ENCODE measurements at places on chromosomes 5 and 9.

DNA sequence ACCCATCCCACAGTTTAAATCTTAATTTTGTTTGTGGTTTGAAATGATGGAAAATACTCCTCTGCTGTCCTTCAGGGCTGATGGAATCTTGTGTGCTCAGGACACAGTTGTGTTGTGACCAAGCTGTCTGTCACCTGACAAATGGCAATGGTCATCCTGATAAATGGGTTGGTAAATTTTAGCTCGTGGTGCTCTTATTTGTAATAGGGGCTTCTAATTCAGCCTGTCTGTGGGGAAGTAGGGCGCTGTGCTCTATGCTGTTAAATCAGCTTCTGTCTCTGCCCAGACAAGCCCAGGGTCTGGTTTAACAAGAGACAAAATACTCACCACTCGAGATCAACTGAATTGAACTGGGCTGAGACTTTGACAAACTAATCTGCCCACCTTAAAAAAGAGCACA, 4.5 kb downstream of the LRRTM2 start:
- DNase-seq, result no peak

DNA sequence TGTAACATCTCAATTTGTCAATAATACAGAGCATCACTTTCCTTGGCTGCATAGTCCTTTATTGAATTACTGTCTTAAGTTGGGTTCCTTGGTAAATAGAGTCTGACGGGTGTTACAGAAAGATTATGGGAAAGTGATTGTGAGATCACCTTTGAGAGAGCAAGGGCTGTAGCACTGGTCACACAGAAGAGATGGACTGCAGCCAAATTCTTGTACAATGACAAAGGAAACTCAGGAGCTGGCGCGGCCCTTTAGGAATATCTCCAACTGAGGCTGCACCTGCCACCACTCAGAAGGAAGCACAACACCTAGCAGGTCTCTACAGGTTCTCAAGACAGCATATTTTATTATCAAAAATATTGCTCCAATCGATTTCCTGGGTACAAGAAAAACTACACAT, 350.0 kb upstream of the ISL1 start:
- no peak for DNase-seq

DNA sequence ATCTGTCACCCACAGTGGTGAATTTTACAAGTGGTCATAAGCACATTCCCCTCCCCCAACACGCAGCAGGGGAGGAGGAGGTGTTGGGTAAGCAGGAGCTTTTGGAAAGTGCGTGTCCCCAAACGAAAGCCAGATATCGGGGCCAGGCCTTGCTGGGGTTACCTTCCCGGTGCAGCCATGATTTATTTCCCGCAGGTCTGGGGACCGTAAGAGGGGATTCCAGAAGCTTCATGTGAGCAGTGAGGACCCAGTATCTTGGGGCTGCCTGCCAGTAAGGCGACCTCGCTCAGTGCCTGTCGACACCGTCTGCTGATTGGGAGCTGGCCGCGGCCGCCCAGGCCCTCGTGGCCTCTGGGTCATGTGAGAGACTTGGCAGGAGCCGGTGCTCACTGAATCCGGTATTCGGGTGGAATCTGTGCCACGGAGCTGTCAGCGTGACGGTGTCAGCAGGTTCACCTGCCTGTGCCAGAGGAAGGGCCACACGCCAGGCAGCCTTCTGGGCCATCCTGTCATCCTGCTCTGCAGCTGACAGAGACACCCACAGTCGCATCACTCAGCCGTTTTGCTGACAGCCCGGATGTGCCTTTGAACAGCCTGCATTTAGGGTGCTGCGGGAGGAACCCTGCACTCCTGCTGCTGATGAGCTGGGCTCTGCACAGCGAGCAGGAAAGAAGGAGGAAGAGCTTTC, 37.3 kb downstream of the SEC61B start:
- peak; percentile 71 for DNase-seq

DNA sequence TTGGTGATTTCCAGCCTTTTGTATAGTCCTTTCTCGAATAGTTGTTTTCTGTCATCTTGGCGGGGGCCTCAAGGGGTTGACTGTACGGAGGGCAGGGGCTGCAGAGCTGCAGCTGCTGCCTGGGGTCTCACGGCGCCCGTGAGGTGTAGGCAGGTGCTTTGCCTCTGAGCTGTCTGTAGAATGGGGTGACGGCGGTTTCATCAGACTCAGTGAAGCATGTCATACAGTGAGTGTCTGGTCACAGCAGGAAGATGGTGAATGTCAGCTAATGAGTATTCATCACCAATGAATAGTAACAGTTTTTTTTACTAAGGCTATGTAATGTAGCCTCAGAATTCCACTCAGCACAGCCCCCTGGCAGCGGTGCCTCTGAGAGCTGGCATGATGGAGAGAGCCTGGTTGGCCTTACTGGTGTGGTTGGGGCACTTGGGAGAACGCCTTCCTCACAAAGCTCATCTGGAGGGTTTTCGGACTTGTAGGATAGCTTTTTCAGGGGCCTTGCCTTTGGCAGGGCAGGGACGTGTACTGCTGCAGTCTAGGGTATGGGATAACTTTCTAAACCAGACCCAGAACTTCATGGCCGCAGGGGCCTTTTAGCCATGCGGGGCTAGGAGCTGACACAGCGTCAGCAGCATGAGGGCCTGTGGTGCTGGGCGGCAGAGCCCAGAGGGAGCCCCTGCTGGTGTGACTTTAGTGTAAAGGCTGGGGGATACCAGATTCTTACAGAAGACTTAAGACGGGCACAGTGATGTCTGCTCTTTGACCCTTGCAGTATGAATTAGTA, 15.0 kb downstream of the TENT4A start:
- DNase-seq, result peak; percentile 35

GRCh38 chr9:81787747-81788632, 98.6 kb upstream of the TLE1 start:
- no peak for DNase-seq

DNA sequence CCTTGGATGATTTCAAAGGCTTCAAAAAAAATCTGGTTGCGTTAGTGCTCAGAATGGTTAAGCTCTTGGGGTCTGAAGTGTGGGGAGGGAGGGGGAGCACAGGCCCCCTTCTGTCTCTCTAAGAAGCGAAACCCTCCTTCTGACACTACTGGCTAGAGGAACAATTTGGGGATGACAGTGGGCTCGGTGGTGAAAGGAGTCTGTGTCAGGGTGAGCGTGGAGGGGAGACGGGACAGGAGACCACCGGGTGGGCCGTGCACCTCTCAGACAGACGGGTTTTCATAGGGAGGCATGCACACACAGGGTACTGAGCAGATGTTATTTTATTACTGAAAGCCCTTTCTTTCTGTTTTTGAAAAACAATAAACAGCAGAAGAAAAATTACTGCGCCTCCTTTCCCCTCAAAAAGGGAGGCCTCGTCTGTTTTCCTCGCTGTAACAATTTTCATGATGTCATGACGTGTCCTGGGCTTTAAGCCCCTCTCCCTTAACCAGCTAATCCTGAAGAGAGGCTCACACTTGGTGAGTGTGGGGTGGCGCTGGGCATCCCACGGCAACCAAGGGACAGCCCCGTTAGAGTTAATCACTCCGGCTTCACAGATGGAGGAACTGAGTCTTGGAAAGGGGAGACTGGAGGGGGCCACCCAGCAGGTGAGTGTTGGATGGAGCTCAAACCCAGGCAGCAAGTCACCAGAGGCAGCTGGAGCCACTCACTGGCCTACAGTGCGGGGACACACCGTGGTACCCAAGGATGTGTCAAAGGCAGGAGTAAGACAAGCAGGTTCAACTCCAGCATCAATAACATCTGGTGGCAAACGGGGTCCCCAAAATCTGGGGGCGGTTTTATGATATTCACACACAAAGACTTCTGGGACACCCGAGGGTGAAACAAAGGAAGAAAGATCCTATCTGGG, 53.4 kb downstream of the PTCH1 start:
- DNase-seq, result peak; percentile 13

DNA sequence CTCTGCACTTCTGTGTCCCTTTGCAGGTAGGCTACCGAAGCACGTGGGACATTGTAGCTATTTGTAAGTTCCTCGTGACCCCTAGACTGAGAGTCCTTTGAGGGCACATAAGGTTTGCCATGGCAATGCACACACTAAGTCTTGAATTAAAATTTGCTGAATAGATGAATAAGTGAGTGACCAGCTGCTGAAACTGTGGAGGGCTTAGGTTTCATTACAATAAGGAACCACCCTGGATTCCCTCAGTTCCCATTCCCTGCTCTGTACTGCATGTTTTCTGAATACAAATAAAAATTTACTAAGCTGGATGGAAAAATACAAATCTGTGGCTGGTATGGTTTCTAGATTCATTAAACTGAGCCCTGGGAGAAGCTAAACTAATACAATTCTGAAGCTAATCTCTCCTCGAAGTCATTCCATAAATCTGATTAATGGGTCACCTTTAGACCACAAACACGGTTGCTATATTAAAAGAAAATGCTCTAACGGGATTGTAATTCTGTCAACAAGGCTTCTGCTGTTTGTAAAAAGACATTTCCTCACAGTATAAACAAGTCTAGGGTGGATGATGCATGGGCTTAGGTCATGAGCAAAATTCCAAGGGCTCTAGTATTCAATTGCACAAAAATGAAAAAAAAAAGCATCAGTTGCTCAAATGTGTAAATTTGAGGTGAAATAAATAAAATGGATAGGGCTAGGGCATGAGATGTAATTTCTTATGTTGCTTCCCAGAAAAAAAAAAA, 172.3 kb downstream of the ATP10B start:
- DNase-seq, result no peak

- no peak for DNase-seq
These were observed 233.2 kb downstream of the FBXL17 start for GRCh38 chr5:108148715-108149139.

DNA sequence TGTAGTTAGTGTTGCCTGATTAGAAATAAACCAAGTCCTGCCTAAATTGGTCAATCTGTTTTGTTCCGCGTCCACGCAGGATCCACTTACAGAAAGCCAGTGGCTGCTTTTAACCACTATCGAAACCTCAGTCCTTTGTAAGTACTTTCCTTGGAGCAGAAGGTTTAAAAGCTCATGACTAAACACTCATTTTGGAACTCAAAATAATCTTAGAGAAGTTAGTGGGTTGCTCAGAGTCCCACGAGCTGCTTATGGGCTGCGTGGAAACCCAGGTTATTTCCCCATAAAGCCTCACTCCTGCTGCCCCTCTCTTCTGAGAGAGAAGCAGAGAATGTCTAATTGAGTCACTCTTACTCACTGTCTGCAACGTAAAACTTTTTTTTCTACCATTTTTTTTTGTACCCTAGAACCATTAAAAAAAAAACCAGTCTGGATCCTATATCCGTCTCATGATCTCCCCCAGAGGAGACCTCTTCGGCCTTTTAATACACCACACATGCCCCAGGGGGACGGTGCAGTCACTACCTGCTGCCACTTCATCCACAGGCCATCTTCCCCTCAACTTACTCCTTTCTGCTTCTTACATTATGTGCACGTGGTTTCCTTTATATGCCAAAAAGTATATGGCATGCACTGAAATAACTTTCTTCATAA, 7.6 kb downstream of the BASP1 start:
- DNase-seq, result no peak

- no peak for DNase-seq
These were observed 40.1 kb downstream of the PCDHGC5 start for GRCh38 chr5:141529002-141529401.

DNA sequence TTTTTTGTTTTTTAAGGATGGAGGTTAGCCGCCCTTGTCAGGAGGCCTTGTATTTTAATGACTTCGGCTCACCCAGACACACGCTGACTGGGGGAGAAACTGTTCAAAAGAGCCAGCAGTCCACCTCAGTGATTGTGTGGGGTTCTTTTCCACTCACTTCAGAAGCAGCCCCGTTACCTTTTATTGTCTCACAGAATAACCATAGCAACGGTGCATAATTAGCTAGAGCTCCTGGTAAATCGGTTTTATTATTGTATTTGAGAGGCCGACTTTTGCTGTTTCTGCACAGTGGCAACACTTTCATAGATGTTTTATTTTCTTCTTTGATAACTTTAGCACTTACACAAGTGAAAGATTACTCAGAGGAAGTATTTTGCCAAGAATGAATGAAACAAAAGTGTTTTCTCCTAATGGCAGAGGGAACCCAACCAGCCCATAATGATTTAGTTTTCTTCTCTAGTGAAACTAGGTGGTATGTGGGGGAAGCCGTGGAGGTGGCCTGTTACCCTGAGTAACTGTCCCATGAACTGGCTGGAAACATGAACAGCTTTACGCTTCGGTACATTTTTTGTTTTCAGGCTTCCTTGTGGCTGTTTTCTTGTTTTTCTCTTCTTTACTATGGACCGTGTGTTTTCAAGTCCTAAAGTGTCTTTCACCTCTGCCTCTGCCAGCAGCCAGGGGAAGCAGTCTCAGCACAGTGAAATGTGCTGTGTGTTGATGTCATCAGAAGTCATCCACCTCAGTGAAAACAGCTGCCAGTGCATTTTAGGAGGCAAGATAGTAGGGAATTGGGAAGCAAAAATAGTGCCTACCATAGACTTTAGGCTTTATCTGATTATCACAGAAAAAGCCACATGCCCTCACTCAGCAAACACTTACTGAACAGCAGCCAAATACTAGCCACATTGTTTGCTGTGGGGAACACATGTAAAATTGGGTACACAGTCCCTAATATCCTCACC, 414.7 kb downstream of the KDM4C start:
- no peak for DNase-seq

DNA sequence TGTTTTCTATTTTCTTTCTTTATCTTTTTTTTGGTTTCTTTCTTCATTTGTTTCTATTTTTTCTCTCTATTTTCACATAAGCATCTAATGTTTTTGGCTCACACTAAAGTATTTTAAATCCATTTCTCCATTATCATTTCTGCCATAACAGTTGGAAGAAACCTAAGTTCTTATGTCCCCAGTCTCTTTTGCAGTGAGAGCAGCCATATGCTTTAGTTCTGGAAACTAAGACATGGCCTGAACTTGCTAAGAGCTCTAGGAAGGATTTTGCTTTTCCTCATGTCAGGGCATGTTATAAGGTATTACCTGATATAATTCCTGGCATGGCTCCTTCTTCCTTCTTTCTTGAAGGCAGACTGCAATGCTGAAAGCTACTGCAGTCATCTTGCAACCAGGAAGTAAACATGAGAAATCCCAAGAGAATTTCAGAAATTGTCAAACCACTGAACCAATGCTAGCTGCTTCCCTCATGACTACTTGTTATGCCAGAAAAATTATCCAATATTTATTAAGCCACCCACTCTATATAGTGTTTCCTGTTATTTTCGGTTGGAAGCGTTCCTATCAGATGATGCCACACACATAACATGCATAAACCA, 171.1 kb downstream of the TAF11L14 start:
- DNase-seq, result no peak

DNA sequence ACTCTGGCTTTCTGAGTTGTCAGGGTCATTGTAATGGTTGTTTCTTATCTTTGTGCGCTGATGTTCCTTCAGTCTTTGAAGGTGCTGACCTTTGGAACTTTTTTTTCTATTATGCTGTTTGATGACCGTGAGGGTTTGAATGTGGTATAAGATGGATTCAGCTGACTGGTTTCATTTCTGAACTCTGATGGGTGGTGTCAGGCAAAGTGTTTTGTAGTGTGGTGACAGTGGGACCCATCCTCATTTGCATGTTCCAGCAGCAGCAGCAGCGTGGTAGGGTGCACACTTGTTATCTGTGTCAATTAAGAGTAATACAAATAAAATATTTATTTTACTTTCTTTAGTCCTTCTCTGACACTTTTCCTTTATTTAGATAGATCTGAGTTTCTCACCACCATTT, 227.7 kb upstream of the PRR16 start:
- no peak for DNase-seq
